ENCODE measurements at places on chromosomes 11 and 22.

GRCh38 chr11:129249351-129249750 lies 57.2 kb upstream of the ARHGAP32 start:
- no peak for DNase-seq

DNA sequence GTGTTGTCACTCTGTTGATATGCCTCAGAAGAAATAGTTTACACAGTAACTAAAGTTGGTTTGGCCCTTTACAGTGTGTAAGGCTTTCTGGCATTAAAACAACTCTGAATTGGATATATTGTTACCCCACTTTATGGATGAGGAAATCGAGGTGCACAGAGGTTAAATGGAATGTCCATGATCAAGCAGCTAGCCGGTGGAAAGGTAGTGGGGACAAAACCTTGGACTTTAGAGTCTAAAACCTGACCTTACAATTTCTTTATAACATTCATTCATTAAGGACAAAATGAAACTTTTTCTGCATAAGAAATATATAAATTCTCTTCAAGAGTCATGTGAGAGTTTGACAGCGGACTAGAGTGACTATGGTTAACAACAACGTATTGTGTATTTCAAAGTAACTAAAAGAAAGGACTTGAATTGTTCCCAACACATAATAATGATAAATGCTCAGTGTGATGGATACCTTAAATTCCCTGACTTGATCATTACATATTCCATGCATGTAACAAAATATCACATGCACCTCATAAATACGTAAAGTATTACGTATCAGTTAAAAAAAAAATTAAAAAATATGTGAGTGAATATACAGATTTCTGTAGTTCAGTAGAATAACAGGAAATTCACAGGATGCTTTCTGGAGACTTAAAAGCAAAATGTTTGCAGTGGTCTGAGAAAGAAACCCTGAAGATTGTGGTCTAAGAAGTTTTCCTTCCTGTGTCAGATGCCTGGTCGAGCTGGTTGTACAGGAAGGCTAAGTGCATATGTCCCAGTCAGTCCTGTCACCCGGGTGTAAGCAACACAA lies 51.0 kb downstream of the TEAD1 start:
- DNase-seq, result no peak

DNA sequence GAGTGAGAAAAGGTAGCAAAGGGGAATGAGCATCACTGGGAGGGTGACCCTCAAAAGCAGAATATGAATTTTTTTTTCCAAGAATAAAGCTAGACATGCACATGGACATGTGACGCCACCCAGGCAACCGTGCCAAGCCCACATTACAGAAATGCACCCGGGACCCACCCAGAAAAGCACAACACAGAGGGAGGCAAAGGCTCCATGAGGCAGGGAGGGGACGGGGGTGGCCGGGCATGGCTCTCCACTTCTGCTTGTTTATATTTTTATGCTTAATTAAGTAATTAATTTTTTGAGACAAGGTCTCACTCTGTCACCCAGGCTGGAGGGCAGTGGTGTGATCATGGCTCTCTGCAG lies 1524.3 kb downstream of the BRD1 start:
- DNase-seq, result no peak

DNA sequence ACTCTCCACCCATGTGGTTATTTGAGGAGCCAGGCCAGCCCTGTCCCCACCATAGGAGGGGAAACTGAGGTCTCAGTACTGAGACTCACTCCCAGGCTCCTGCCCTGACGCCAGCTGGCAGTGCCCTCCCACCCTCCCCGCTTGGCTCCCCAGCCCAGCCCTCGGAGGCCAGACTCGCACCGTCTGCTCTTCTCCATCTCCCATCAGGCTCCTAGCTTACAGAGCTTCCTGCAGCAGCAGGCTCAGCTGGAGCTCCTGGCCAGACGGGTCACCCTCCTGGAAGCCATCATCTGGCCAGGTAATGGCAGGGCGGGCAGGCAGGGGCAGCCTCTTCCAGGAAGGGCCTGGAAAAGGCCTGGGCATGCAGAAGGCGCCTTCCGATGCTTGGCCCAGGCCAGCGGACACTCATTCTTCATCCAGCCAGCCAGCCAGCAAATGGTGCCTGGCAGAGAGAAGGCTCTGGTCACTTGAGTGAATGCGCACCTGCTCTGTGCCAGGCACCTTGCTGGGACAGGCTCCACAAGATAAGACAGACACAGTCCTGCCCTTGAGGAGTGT lies 12.6 kb downstream of the RHBDD3 start:
- no peak for DNase-seq

DNA sequence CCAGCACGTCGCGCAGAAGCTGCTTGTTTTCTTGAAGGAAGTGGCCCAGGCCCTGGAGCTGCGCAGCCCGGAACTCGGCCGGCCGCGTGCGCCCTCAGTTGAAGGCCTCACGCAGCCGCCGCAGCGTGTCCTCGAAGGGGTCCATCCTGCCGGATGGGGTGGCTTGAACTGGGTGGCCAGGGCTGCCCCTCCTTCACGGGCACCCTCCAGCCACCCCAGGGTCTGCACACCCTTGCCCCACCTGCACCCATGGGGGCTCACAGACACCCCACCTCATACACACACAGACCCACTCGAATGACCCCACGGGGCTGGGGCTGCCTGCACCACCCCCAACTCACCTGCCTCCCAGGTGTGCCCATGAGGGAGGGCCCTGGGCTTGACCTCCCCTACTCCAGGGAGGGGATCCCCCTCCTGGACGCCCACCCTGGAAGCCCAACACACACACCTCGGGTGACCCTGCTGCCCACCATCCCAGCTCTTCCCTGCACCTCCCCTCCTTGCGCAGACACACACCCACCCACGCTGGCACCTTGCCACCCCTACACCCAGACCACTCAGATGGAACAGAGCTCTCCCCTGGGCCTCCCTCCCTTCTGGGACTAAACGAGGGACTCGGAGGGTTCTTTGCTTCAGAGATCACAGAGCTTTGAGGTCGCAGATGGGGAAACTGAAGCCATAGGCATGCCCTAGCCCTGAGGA lies 6.8 kb downstream of the ALDH3B2 start:
- no peak for DNase-seq

GRCh38 chr11:12506404-12506921 lies 129.1 kb downstream of the PARVA start:
- no peak for DNase-seq

DNA sequence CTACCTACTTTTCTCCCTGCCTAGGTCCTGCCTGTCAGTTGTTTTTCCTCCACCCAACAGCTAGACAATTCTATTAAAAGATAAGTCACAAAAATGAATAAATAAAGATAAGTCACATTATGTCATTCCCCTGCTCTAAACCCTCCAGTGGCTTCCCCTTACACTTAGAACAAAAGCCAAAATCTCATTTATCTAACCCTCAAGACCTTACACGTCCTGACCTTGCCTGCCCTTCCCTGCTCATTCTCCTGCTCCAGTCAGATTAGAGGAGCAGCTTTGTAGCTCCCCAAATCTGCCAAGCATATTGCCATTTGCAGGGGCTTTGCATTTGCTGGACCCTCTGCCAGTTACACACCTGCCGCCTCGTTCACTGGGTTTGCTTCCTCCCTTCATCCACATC lies 16.7 kb downstream of the KREMEN1 start:
- DNase-seq, result no peak

DNA sequence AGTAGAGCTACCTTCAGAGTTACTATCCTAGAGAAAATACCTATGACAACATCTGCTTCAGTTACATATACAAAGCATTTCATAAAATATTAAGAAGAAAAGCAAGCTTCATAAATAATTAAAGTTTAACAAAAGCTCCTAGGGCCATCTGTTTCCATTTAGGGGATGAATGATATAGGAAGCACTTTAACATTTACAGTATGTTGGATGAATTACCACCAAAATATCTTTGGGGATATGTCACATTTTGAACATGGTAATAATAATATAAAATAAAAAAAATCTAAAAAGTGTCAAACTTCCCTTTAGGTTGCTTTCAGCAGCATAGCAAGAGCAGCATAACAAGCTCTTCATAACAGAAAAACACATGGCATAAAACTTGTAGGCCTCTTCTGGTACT lies 104.6 kb downstream of the ATG16L2 start:
- DNase-seq, result no peak

- DNase-seq, result no peak
Measured at GRCh38 chr11:87076260-87076783, 38.6 kb downstream of the TMEM135 start.

- no peak for DNase-seq
Measured at GRCh38 chr11:111456086-111456858, 55.9 kb downstream of the BTG4 start.

DNA sequence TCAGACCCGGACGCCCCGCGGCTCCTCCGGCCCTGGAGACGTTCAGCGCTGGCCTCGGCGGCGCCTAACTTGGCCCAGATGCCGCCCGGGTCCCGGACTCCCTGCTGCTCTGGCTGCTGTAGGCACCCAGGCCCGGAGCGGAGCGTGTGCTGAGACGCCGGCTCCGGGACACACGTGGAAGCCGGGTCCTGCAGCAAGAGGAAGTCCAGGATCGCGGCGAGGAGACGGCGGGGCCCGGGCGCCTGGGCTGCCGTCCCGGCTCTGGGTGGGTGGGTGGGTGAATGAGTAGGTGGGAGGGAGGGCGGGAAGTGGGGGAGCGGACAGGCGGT lies 223 bp downstream of the WT1 start:
- DNase-seq, result no peak

DNA sequence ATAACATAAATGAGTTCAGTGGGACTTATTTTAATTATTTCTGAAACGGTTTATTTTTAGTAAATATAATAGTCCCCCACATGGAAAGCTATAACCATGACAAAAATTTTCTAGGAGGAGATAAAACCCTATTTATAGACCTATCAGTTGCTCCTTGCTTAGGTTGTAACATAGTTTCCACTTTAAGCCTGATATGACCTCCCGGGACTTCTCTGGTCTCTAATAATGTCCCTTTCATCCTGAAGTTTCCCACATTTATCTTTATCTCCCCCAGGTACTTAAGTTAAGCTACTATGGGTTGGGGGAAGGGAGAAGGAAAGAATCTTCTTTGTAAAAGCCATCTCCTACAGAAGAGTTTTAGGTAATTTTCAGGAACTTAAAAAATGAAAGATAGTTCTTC lies 117.7 kb downstream of the RBFOX2 start:
- DNase-seq, result no peak

- DNase-seq, result peak; percentile 67
Measured at GRCh38 chr22:42270510-42271190, at the start of gene TCF20. Gene TCF20 (minus strand): TSS chr22:42270653. CDS start chr22:42215305, 55,348 bp downstream.

Data from stimulated activated CD8-positive, alpha-beta memory T cell treated with anti-CD3 and anti-CD28 coated beads, Interleukin-15, amount 100 ng/mL, for 48 hours (primary cell).